ENCODE measurements at places on chromosomes 2 and 18. TPM values are rescaled to one million over a fixed set of nuclear protein-coding genes. Genes with fewer than 3 reads are reported as not detected.

GRCh38 chr2:151852260-151853069 lies 24.2 kb upstream of the ARL5A start:
- no peak for DNase-seq

DNA sequence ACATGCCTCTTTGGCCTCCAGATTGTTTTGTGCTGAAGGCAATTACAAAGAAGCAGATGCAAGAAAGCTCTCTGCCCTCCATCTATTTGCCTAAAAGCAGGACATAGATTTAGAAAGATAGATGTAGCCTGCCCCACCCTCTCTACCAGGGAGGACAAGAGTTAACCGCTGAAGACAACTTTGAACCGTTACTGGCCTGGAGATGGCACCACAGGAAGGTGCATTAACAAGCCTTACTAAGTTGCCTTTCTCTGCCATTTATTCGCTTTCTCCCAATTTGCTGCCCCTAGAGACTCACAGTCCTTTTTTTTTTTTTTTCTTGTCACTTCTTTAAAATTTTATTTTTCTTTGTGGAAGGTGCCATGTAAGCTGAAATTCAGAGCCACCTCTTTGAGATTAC lies 28.8 kb upstream of the RMDN2 start:
- no peak for DNase-seq

DNA sequence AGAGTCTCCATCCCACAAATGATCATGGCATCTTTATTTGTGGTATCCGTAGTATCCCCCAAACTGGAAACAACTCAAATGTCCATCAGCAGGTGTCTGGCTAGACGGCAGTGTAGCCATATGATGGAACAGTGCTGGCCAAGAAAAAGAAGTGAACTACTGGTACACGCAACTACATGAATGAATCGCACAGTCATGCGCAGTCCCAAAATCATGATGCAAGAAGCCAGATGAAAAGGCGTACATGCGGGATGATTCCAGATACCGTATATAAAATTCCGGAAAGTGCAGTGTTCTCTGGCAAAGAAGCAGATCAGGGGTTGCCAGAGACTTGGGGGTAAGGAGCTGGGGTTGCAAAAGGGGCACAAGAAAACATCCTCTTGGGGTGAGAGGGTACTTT lies 102.5 kb downstream of the ASAP2 start:
- no peak for DNase-seq

Gene FBXO15
- 1.0 TPM for total RNA-seq

DNA sequence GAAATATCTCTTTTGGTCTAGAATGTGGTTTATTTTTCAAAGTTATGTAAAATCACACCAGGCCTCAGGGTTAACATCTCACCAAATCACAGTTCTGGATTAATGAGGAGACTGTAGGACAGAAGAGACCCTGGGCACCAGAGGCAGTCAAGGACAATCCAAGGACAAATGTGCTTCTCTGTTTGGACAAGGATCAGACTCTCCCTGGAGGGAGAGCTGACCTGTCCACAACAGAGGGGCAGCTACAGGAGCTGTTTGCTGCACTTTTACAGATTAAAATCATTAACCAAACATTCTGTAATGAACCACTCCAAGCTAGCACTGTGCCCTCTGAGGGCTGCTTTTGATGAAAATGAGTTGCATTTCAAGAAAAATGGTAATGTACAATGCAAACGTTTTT lies 690.6 kb upstream of the SLC8A1 start:
- no peak for DNase-seq

DNA sequence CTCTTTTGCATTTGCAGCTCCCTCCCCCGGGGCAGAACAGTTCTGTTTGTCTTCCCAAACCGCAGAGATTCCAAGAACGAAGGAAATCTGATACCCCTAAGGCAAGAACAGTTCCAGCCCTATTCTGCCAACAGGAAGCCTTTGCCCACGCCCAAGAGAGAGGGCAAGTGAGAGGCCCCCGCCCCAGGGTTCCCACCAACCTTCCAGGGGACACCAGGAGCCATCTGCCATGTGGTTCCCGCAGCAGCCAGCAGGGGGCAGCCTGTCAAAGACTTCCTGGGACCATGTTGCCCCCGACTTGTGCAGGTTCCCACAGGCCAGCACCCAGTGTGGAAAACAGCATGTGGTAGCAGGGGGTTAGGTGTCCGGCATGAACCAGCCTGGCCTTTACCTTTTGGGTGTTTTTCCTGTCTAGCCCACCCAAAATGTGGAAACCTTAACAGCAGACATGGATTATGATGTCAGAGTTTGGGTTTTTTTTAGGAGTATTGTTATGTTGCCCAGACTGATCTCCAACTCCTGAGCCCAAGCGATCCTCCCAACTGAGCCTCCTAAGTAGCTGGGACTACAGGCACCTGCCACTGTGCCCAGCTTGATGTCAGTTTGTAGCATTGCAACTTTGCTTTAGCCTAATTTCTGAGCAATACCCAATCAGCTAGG lies 21.7 kb upstream of the EFHD1 start:
- peak; percentile 73 for DNase-seq

- DNase-seq, result no peak
Observed at GRCh38 chr2:10378189-10378588, 69.9 kb downstream of the ODC1 start.

- DNase-seq, result no peak
Observed at GRCh38 chr2:98142106-98142791, 55.3 kb downstream of the VWA3B start.

GRCh38 chr2:230018153-230018552 lies 50.6 kb downstream of the SLC16A14 start:
- no peak for DNase-seq

- DNase-seq, result no peak
Observed at GRCh38 chr2:37829202-37829601, 95.9 kb upstream of the RMDN2 start.

DNA sequence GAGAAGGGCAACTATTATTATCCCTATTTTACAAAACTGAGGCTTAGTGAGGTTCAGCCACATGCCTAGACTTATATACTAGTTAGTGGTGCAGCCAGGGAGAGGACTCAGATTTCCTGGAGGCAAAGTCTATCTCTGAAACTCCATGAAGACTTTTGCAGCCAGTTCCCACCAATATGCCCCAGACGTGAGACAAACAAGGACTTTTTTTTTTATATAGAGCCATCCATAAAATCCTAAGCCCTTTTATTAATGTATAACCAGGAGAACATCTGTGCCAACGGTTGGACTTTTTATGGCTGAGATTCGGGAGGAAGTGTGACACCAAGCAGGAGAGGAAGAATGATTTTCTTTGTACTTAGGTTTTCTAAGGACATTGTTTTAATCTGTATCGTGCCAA lies 29.9 kb downstream of the LIPG start:
- DNase-seq, result no peak

DNA sequence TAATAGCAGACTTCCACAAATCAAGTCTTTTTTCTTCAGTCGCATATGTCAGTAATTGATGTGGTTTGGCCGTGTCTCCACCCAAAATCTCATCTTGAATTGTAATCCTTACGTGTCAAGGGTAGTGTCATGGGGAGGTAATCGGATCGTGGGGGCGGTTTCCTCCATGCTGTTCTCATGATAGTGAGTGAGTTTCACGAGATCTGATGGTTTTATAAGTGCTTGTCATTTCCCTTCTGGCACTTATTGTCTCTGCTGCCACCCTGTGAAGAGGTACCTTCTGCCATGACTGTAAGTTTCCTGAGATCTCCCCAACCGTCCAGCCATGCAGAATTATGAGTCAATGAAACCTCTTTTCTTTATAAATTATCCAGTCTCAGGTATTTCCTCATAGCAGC lies 478.8 kb downstream of the PTPRM start:
- no peak for DNase-seq

Gene DES
- total RNA-seq, result not detected

Gene OR6B2
- not detected for total RNA-seq

Gene TDRD15
- total RNA-seq, result not detected

Gene CNDP1
- total RNA-seq, result 0.44 TPM

Gene TTLL4
- 8.1 TPM for total RNA-seq

Gene PPP1R7
- total RNA-seq, result 50.9 TPM

Gene IL18R1
- 7.7 TPM for total RNA-seq

GRCh38 chr2:95386031-95386430 lies 16.5 kb upstream of the FAHD2A start:
- DNase-seq, result no peak

GRCh38 chr2:157789933-157790511 lies 86.1 kb downstream of the ACVR1 start:
- no peak for DNase-seq

Gene LYPD1
- total RNA-seq, result not detected

GRCh38 chr2:96806468-96807126 lies 9.5 kb upstream of the CNNM3 start:
- DNase-seq, result peak; percentile 57

Gene VWA3B
- total RNA-seq, result not detected

Gene UXS1
- total RNA-seq, result 62.1 TPM

DNA sequence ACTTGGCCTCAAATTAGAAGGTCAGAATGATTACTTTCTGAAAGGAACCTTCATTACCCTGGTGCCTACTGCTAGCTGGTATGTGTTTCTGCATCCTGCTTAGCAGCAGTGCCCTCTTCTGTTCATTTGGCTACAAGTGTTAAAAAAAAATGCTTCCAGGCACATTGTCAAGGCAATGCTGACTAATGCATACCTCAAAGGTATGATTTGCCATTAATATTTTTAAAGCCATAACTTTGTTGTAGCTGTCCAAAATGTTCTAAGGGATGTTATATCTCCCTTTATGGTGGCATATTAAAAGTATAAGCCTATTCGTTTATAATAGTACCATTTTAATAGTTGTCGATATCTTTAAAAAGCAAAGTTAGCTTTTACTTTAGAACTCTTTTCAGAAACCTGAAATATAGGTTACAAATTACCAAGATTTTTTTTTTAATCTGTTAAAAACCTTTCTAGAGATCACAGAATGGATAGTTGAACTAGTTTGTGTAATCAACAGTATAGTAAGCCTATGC lies 52.0 kb upstream of the FAM171B start:
- DNase-seq, result peak; percentile 62

- no peak for DNase-seq
Observed at GRCh38 chr2:127651971-127652550, 6.1 kb downstream of the GPR17 start.

GRCh38 chr2:239463541-239464165 lies 62.8 kb upstream of the HDAC4 start:
- DNase-seq, result no peak

Gene MAPK4
- not detected for total RNA-seq

Gene NOL4
- total RNA-seq, result not detected

DNA sequence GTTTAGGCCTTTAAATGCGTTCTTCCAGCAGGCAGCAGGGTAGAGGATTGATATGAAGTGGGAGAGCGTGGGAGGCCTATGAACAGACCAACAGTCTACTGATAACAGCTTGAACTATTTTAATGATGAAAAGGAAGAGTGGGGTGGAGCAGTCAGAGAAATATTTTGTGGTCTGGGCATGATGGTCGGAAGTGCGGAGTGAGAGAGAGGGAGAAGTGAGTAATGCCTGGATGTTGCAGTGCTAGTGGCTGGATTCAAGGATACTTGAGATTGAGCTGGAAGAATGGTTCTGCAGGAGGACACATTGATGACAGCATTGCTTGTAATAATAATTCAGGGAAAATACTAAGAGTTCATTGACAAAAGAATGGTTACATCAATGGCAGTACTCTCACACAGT lies 151.0 kb upstream of the DAPL1 start:
- no peak for DNase-seq

DNA sequence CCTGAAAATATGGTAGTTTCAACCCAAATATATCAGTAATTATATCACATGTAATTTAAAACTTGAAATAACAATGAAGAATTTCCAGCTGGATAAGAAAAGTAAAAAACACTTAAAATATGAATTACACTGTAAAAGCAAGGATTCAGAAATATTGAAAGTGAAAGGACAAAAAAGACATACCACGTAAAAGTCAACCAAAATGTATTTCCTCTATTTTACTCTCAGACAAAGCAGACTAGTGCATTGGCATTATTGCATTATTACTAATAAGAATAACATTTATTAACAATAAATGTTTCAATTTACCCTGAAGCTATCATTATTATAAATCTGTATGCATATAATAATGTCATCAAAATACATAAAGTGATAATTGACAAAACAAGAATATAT lies 445.1 kb upstream of the TRIB2 start:
- no peak for DNase-seq

Gene RGPD4
- total RNA-seq, result 0.30 TPM

Gene CYB5A
- 5.9 TPM for total RNA-seq

DNA sequence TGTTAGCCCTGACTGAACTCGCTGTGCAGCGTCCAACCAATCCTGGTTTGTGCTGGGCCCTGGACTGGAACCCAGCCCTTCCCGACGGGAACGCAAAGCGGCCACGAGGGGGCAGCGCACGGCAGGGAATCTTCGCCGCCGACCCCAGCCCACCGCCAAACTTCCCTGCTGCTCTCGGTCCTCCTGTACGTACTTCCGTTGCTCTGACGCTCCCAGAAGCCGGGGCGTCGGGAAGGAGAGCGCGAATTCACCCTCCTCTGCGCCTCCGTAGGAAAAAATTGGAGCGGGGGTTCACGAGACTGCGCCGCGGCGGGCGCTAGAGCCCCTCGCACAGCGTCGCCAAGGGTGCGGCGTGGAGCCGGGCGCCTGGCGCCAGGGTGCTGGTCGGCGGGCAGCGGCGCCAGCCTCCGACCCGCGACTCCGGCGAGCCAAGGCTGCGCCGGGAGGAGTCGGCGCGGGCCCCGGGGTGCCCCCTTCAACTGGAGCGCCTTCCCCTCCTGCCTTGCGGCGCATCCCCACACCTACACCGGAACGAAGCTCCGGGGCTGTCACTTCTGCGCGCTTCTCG lies 873 bp upstream of the SH3RF3 start:
- peak; percentile 69 for DNase-seq

DNA sequence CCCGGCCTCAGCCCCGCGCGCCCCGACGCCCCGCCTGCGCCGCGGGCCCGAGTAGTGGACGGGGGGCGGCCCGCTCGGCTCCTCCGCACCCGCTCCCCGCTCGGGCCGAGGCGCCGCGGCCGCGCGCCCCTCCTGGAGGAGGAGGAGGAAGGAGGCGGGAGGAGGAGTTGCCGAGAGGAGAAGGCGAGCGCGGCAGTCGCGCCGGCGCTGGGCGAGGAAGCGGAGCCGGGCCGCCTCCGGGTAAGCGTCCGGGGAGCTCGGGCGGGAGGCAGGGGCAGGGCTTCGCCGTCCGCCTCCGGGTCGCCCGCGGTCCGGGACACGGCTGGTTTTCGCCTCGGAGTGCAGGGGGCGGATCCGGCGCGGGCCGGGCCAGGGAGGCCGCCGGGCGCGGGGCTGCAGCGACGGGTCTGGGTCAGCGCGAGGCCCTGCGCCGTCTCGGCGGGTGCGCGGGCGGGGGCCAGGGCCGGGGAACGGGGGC lies at the start of gene SOCS6:
Gene SOCS6, plus strand, starts transcription at position 195 of the 478 bp plus-strand sequence. CDS start 35,624 bp downstream, outside the sequence.
- DNase-seq, result no peak

- no peak for DNase-seq
Observed at GRCh38 chr2:109110170-109110569, 18.8 kb upstream of the SH3RF3 start.
